Activated T-cell treated with anti-CD3 and anti-CD28 coated beads, Interleukin-2, amount 50 U/mL, for 4 hours (primary cell): ENCODE measurements at places on chromosomes 12 and 14.

- DNase-seq, result no peak
Measured at GRCh38 chr12:78241446-78241845, 410.8 kb downstream of the NAV3 start.

GRCh38 chr14:20493634-20494033 lies 11.7 kb upstream of the RNASE10 start:
- DNase-seq, result no peak

DNA sequence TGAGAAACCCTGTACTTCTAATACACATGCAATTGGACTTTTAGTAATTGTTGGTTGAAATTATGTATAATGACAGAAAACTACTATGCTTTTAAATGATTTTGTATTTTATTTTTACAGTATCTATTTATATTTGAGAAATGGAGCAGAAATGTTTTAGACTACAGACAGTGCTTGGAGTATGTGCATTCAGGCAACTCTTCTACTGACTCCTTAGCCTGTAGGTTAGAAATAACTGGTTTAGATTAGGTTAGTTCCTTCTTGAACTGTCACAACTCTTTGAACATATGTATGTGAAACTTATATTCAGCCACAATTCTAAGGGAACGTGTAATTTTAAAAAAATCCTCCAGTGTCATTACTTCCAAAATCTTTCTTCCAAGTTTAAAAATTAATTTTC lies 1.7 kb downstream of the FGFR1OP2 start:
- DNase-seq, result no peak

DNA sequence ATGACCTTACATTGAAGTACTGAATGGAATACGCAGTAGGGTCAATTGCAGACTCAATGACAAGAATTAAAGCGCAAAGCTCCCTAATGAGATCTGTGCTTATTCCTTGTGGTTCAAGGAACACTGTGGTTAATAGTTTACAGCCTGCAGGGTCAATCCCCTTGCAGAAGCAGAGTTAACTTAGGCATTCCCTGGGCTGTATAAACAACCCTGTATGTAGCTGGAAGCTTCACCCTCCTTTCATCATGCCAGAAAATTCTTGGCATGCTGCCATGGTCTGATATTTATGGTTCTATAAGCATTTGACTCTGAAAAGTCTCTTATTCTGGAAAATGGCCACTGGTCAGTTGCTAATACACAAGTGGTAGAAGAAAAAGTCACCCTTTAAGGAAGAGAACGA lies 227.7 kb downstream of the NOVA1 start:
- DNase-seq, result no peak

DNA sequence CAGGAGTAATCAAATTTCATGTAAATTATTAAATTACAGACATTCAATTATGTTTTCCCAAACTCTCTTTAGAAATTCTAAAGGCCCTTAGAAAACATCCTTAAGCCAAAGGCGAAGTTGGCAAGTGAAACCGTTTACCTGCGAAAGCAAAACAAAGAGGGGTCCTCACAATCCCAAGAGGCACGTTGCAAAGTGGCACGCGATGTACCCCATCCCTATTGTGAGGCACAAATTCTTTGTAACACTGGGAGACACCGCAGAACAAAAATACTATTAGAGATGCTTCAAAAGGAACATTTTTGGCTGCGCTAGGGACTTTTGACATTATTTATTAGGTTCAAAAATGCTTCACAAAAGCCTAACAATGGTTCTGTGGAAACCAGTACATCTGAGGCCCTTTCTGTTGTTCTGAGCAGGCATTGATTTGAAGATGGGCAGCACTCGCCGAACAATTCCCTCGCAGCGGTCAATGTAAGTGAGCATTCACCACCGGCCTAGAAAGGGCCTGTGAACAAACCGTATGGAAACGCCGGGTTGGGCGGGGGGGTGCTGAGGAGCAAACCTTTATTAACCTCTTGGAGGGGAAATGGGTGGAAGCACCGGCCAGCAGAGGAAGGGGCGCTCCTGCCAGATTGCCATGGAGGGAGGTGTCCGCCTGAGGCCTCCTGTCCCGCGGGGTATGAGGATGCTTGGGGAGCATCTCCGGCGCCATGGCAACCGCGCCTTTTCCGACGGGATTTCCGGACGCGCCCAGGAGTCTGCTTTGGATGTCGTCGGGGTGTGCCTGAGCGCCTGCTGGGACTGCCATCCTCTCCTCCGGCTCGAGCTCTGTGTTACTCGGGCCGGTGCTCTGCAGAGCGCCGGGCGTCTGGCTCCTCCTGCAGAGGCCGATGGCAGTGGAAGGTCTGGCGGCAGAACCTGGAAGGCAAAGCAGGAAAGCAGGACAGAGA lies 193.9 kb downstream of the C12orf42 start:
- DNase-seq, result no peak

GRCh38 chr14:101509730-101510371 lies 51.4 kb upstream of the DIO3 start:
- DNase-seq, result no peak

DNA sequence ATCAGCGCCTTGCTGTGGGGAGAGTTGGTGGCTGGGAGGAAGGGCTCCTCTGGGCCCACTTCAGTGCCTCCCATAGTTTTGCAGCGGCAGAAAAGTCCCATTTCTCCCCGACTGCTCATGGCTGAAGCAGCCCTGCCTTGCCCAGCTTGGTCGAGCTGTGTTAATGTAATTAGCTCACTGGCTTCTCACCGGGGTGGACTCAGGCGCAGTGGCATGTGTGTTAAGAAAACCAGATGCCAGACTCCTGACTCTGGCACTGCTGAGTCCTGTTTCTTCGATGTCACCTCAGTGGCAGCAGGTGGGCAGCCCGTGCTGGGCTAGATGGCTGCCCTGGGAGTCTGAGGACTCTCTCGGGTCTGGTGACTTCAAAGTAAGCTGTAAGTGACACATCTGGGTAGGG lies 47.4 kb downstream of the CHST11 start:
- no peak for DNase-seq

- no peak for DNase-seq
Measured at GRCh38 chr14:68539241-68539737, 253.6 kb downstream of the ZFP36L1 start.

GRCh38 chr14:77582511-77582910 lies 33.9 kb downstream of the SPTLC2 start:
- no peak for DNase-seq

DNA sequence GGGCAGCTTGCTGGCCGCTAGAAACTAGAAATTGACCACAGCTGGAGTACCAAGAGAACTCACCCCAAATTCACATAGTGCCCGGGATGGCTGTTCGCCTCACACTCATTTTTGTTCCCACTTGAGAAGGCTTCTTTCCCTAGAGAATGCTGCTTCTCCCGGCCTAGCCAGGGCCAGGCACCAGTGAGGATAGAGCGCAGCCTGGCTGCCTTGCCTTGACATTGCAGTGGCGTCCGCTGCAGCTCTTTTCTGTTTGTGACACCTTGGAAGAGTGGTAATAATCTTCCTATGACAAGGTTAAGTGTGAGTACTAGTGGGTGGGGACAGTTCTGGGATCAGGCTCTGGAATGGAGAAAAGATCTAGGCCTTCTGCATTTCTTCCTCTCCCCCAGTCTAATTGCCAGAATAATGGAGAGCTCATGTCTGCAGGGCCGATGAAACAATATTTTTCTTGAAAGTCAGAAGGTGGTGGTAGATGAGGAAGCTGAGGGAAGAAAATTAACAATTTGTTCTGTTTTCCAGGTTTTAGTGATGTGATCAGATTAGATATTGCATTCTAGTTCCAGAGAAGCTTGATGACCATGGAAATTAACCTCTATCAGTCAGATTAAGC lies 3.7 kb downstream of the TMEM253 start:
- DNase-seq, result peak; percentile 52

GRCh38 chr12:10354071-10354470 lies 35.8 kb downstream of the KLRK1 start:
- DNase-seq, result no peak

GRCh38 chr12:50572287-50572686 lies 67.5 kb downstream of the DIP2B start:
- DNase-seq, result no peak

DNA sequence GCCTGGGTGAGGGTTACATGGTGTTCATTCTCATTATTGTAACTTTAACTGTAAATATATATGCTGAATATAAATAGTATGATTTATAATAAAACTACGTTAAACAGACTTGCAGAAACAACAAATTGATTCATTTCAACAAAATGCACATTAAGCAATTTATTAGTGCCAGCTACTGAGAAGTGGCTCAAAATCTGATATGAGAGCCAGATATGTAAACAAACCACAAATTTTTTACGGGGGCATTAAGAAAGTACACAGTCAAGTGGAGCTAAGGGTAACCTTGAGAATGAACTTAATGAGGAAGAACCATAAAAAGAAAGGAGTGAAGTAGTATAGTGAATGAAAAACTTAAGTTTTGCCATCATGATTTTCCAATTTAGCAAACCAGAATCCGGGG lies 40.3 kb downstream of the CEP128 start:
- DNase-seq, result no peak

DNA sequence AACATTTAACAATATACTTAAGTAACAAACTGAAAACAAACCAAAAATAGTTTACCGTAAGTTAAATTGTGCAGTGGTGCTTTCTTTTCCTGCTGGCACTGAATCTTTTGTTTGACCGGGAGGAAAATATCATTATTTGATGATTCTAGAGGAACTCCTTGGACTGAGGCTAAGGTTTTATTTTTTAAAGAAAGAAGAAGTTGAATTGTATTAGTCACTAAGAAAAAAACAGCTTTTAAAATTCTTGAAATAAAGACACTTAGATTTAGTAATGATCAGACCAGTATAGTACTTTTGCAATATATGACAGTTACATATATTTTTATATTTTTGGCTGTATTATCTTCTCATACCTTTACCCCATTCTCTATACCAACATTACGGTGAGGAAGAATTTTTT lies 10.3 kb downstream of the MIS18BP1 start:
- DNase-seq, result no peak

DNA sequence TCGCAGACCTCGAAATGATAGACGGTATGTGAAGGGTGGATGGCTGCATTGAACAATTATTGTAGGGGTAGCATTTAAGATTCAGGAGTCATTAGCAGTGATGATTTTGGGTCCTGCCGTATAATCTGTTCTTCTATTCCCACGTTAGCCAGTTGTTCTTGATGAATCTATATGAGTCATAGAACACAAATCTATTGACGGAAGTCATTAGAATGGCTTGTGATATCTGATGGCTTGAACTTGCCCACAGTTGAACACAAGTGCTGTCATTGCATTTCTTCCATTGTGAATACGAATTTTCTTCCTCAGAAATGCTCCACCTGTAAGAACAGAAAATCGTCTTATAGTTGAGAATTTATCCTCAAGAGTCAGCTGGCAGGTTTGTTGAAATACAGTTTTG lies 1.9 kb downstream of the SRSF5 start:
- no peak for DNase-seq

- no peak for DNase-seq
Measured at GRCh38 chr14:105358140-105358846, 40.0 kb upstream of the TEX22 start.

- no peak for DNase-seq
Measured at GRCh38 chr12:26750531-26751175, 82.3 kb downstream of the ITPR2 start.

DNA sequence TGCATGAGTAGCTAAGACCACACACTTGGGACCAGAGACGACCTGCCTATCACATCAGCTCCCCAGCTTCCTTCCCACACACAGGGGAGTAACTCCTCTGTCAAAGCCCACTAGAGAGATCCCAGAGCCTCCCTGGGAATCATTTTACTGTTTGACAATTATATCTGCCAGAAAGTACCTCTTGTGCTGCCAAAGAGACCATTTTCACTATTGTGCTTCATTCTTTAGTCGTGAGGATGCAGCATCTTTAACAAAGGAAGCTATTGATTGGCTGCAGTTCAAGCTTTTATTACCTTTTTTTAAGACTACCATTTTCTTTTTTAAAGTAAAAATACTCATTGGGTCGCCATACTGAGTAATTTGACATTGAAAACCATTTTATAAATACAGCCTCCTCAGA lies 194.5 kb upstream of the RGS6 start:
- DNase-seq, result no peak

GRCh38 chr14:102644523-102644922 lies 52.1 kb downstream of the RCOR1 start:
- no peak for DNase-seq
